Activated CD4-positive, alpha-beta T cell treated with anti-CD3 and anti-CD28 coated beads for 36 hours (primary cell): ENCODE measurements at places on chromosomes 13 and 19. TPM values are rescaled to one million over a fixed set of nuclear protein-coding genes. Genes with fewer than 3 reads are reported as not detected.
A peak's percentile ranks its signal among the peaks of the same experiment; 100 is the strongest.

Gene ZNF540
- 1.1 TPM for total RNA-seq

Gene CPB2
- total RNA-seq, result not detected

Gene BAX
- total RNA-seq, result 143 TPM

Gene FBXL12
- total RNA-seq, result 19.9 TPM

Gene TEX26
- total RNA-seq, result not detected

DNA sequence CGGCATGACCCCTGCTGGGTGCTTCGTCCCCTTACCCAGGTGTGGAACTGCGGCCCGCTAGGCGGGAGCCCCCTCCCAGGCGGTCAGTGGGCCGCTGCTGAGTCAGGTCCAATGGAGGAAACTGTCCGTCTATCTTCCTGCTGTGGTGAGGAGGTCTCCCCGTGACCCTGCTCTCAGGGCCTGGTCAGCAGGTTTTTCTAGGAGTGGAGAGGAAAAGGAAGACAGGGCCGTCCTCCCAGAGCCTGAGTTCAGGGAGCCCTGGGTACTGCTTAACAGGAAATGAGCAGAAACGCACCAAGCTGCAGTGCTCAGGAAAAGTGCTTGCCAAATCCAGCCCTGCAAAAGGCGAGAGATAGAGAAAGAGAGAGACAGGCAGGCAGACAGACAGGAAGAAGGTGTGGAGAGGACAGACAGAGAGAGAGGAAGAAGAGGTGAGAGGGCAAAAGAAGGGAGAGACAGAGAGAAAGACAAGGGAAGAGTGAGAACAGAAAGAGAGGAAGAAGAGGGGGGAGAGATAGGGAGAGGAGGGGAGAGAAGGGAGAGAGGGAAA lies 10.3 kb downstream of the SH3GL1 start:
- H3K4me1 ChIP-seq, result peaks cover 45% of the 10 kb centered on the region
- H3K4me3 ChIP-seq, result no peak overlapping the region
- H3K27me3 ChIP-seq, result no peaks in the 10 kb centered on the region
- no peak for DNase-seq

DNA sequence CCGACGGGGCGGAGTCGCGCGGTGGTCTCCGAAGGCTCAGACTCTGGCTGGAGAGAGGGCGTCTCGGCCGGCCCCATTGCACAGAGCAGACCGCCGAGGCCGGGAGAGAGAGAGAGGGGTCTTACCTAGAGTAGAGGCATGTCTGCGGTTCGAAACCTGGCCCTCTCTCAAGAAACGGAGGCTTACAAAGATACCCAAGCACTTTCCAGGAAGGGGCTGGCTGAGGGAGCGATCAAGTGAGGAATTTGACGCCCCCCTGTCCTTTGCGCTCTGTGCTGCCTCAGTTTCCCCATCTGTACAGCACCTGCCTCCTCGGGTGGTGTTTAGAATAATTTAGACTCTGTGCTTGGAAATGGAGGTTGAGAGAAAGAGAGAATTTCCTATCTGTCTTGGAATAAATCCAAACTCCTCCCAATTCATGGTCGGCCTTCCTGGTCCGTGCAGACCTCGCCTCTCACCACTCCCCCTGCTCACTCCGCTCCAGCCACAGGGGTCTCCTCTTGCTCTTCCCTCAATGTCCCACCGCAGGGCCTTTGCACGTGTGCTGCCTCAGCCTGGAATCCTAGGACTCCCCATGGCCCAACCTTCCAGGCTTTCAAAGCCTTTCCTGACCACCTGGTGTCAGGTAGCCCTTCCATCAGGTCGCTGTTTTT lies 658 bp upstream of the ISOC2 start:
- H3K36me3 ChIP-seq, result no peaks in the 10 kb centered on the region
- H3K27ac ChIP-seq, result peak overlapping the region; percentile 82
- H3K4me3 ChIP-seq, result peak overlapping the region; percentile 80
- H3K4me1 ChIP-seq, result peaks cover 14% of the 10 kb centered on the region
- DNase-seq, result no peak

GRCh38 chr19:17060802-17061201 lies 14.4 kb downstream of the HAUS8 start:
- H3K4me3 ChIP-seq, result no peak overlapping the region
- no peak overlapping the region for H3K27ac ChIP-seq
- peaks cover 57% of the 10 kb centered on the region for H3K36me3 ChIP-seq
- no peak for DNase-seq

DNA sequence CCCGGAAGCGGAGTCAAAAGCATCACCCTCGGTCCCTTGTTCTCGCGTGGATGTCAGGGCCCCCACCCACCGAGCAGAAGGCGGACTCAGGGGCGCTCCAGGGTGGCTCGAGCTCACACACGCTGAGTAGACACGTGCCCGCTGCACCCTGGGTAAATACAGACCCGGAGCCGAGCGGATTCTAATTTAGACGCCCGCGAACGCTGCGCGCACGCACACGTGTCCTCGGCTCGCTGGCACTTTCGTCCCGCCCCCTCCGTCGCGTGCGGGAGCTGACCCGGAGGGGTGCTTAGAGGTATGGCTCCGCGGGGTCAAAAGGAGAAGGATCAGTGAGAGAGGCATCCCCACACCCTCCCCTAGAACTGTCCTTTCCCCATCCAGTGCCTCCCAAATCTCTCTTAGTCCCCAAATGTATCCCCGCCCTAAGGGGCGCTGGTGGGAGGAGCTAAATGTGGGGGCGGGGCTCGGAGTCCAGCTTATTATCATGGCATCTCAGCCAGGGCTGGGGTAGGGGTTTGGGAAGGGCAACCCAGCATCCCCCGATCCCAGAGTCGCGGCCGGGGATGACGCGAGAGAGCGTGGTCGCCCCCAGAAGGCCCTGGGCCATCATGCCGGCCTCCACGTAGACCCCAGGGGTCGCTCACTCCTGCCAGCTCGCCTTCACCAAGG lies 451 bp upstream of the ICAM5 start:
- peaks cover 20% of the 10 kb centered on the region for H3K36me3 ChIP-seq
- peaks cover 71% of the 10 kb centered on the region for H3K4me1 ChIP-seq
- H3K4me3 ChIP-seq, result peak overlapping the region; percentile 61
- peaks cover 58% of the 10 kb centered on the region for H3K27me3 ChIP-seq
- peak overlapping the region; percentile 53 for H3K27ac ChIP-seq

DNA sequence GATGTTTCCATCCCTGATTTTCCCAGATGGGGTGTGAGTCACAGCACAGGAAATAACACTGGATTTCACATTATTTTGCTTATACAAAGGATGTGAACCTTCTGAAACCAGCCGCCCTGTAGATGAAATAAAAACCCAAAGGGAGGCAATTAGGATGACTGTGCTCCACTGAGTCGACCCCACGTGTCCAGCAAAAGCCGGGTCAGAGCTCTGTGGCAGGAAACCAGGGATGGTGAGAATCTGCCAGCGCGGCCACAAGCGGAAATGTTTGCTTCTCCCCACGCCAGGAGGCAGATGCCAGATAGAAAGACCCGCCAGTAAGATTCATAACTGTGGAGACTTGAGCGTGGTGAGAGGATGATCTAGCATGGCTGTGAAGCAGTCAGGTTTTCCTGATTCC lies 764.4 kb downstream of the LIG4 start:
- no peaks in the 10 kb centered on the region for H3K36me3 ChIP-seq
- peak; percentile 6 for DNase-seq
- H3K4me1 ChIP-seq, result no peaks in the 10 kb centered on the region
- no peak overlapping the region for H3K4me3 ChIP-seq
- no peak overlapping the region for H3K27ac ChIP-seq
- no peaks in the 10 kb centered on the region for H3K27me3 ChIP-seq

DNA sequence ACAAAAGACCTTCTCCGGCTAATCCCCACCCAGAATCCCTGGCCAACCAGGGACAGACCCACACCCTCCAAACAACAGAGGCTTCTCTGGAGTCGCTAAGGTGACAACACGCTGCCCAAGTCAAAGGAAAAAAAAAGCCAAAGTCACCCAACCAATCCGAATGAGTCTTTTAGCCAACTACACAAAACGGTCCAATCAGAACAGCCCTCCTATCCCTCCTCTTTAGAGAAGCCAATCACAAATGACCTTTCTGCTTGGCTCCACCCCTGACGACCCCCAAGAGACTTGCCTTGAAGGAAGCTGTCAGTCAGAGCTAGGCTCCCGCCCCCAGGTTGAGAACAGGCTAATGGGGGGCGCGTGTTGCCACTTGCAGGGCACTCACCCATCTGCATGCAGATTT lies 6.6 kb upstream of the FBXW9 start:
- DNase-seq, result peak; percentile 44
- peaks cover 2% of the 10 kb centered on the region for H3K4me1 ChIP-seq
- peaks cover 60% of the 10 kb centered on the region for H3K36me3 ChIP-seq
- no peak overlapping the region for H3K27ac ChIP-seq
- no peaks in the 10 kb centered on the region for H3K27me3 ChIP-seq

- peak overlapping the region; percentile 93 for H3K4me3 ChIP-seq
- no peaks in the 10 kb centered on the region for H3K27me3 ChIP-seq
- DNase-seq, result peak; percentile 65
- peaks cover 48% of the 10 kb centered on the region for H3K36me3 ChIP-seq
- H3K4me1 ChIP-seq, result peaks cover 24% of the 10 kb centered on the region
Observed at GRCh38 chr19:37218592-37218935, 550 bp downstream of the ZNF383 start.

- no peaks in the 10 kb centered on the region for H3K36me3 ChIP-seq
- no peak overlapping the region for H3K4me3 ChIP-seq
- H3K27ac ChIP-seq, result no peak overlapping the region
- peaks cover 17% of the 10 kb centered on the region for H3K4me1 ChIP-seq
- H3K27me3 ChIP-seq, result peaks cover 51% of the 10 kb centered on the region
Observed at GRCh38 chr19:41785653-41786052, 10.7 kb upstream of the CEACAM3 start.

- peak overlapping the region; percentile 5 for H3K4me3 ChIP-seq
- peaks cover 6% of the 10 kb centered on the region for H3K36me3 ChIP-seq
- H3K27ac ChIP-seq, result peak overlapping the region; percentile 99
- DNase-seq, result peak; percentile 17
- peaks cover 71% of the 10 kb centered on the region for H3K4me1 ChIP-seq
- no peaks in the 10 kb centered on the region for H3K27me3 ChIP-seq
Observed at GRCh38 chr19:19458110-19458816, 52.8 kb downstream of the GATAD2A start.

DNA sequence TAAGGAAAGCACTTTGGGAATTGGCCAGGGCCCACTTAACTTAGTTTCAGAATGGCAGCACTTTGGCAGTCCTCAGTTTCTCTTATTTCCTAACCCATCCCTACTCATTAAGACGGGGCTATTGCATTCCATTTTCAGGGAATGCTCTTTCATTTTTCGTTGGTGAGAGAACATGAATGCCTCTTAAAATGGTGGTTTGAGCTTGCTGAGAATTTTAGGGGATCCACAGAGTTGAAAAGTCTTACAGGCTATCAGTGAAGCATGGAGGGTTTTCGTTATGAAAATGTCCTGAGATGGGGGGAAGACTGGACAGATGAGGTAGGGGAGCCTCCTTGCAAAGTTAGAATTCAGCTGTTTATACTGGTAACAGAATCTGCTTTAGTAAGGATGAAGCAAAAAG lies 71.4 kb downstream of the LRCH1 start:
- H3K4me3 ChIP-seq, result no peak overlapping the region
- H3K27ac ChIP-seq, result no peak overlapping the region
- H3K27me3 ChIP-seq, result no peaks in the 10 kb centered on the region
- no peak for DNase-seq

DNA sequence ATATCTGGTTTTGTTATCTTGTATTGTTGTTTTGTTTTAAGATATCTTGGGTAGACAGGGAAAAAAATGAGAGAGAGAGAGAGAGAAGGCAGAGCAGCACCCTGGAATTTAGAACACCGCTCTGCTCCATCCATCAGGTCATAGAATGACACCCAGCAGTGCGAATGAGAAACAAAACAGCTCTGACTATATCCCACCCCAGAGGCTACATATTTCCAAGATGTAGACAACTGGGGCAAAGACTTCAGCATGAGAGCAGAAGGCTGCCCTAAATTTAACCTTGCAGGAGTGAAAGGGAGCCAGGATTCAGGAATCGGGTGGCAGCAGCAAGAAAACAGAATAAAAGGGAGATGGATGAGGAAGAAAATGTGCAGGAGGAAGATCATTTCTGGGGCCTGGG lies 46.5 kb downstream of the TNFSF13B start:
- no peaks in the 10 kb centered on the region for H3K4me1 ChIP-seq
- H3K27ac ChIP-seq, result no peak overlapping the region
- no peak for DNase-seq
- H3K27me3 ChIP-seq, result no peaks in the 10 kb centered on the region
- no peaks in the 10 kb centered on the region for H3K36me3 ChIP-seq

GRCh38 chr19:35362261-35363000 lies 4.2 kb downstream of the FFAR3 start:
- peaks cover 10% of the 10 kb centered on the region for H3K4me1 ChIP-seq
- H3K27ac ChIP-seq, result peak overlapping the region; percentile 1

DNA sequence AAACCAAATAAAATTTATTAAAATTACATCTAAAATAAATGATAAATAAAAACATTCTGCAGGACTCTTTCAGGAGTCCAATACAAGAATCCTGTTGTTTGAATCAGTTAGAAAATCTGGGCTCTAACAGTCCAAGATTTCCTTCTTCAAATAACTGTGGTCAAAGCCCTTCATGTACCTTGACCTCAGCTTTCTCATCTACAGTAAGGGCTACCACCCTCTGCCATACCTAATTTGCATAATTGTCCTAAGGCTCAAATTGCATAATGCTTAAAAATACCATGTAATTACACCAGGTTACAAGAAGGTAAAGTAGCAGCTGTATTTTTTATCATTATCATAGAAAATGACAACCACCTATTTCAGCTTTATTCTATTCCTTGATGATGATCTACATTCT lies 54.3 kb downstream of the XPO4 start:
- H3K4me3 ChIP-seq, result no peak overlapping the region
- no peaks in the 10 kb centered on the region for H3K27me3 ChIP-seq
- H3K36me3 ChIP-seq, result peaks cover 6% of the 10 kb centered on the region
- no peaks in the 10 kb centered on the region for H3K4me1 ChIP-seq
- DNase-seq, result no peak
- no peak overlapping the region for H3K27ac ChIP-seq

DNA sequence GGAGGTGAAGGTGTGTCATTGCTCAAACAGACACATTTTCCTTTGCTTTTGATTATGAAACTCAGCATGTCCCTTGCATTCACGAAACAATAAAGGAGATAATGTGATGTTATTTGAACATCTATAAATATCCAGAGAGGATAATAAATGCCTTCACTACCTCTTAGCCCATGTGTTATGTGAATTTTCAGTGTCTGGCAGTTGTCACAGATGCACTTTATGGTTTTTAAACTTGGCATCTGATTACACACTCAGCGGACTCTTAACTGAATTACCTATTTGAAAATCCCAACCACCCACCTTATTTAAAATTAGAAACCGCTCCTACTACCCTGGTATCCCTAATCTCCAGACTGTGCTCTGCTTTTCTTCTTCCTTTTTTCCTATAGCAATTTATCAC lies 254.2 kb downstream of the COG6 start:
- no peaks in the 10 kb centered on the region for H3K36me3 ChIP-seq
- no peak overlapping the region for H3K27ac ChIP-seq
- no peak for DNase-seq
- no peak overlapping the region for H3K4me3 ChIP-seq
- peaks cover 13% of the 10 kb centered on the region for H3K27me3 ChIP-seq

- H3K27ac ChIP-seq, result no peak overlapping the region
Observed at GRCh38 chr13:24502533-24503378, 9.8 kb downstream of the PARP4 start.

DNA sequence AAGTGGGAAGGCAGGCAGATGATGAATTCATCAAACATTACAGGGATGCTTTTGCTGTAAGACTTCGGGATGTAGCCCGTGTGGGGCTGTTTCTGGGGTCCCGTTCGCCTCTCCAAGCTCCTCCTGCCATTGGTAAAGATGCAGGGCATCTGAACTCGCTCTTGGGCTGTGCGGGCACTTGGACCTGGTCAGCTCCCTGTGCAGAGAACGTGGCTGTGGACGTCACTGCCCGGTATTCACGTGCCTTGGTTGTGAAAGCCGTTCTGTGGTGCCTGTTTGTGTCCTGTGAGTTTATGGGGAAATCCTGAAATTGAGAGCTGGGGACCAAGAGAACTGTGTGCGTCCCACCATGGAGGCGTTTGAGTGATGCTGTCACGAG lies 5.4 kb downstream of the TFDP1 start:
- no peak overlapping the region for H3K4me3 ChIP-seq
- no peak overlapping the region for H3K27ac ChIP-seq
- no peak for DNase-seq
- no peaks in the 10 kb centered on the region for H3K27me3 ChIP-seq
- peaks cover 31% of the 10 kb centered on the region for H3K4me1 ChIP-seq
- H3K36me3 ChIP-seq, result peaks cover 60% of the 10 kb centered on the region
